ENCODE measurements at places on chromosomes 12 and 14. TPM values are rescaled to one million over a fixed set of nuclear protein-coding genes. Genes with fewer than 3 reads are reported as not detected.
A peak's percentile ranks its signal among the peaks of the same experiment; 100 is the strongest.

- H3K27me3 ChIP-seq = no peaks in the 10 kb centered on the region
- peak overlapping the region; percentile 60 for H3K27ac ChIP-seq
- DNase-seq = peak; percentile 33
- no peaks in the 10 kb centered on the region for H3K36me3 ChIP-seq
Observed at GRCh38 chr12:51217133-51217967, 512 bp downstream of the POU6F1 start.

- H3K4me3 ChIP-seq = no peak overlapping the region
- no peak overlapping the region for H3K27ac ChIP-seq
- DNase-seq = no peak
- peaks cover 10% of the 10 kb centered on the region for H3K36me3 ChIP-seq
Observed at GRCh38 chr12:123288751-123289346, 17.2 kb upstream of the CDK2AP1 start.

DNA sequence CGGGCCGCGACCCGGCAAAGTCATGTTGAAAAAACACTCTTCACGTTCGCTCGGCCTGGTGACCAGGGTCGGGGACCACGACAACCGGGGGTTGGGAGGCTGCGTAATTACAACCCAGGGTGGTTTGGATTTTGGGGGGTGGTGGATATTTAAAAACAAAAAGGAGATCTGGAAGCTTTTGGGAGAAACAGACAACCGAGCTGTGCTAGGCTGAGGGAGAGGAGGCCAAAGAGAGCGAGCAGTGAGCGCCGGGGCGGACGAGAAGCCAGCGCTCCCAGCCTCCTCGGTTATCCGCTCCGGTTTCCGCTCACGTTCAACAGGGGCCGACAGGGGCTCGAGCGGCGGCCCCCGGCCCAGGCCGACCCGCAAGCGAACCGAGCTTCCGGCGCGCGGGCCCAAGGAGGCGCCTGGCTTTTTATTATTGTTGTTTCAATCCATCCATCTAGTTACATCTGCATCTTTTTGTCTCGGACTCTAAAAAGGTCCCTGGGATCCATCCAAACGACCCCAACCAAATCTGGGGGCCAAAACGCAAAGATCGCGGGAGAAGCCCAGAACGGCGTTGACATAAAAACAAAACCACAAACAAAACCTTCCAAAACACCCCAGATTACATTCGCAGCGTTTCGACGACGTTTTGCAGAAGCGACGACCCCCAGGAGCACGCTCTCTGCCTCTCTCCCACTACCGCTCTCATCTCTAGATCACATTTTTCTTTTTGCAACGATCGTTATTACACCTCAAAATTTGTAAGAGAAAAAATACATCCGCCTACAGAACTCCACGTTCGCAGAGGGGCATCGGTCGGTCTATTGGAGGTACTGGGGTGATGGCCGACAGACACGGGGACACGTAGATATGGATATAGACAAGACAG, 771 bp downstream of the OTX2 start:
- H3K27ac ChIP-seq = no peak overlapping the region
- peaks cover 3% of the 10 kb centered on the region for H3K4me1 ChIP-seq
- DNase-seq = no peak
- H3K4me3 ChIP-seq = no peak overlapping the region

DNA sequence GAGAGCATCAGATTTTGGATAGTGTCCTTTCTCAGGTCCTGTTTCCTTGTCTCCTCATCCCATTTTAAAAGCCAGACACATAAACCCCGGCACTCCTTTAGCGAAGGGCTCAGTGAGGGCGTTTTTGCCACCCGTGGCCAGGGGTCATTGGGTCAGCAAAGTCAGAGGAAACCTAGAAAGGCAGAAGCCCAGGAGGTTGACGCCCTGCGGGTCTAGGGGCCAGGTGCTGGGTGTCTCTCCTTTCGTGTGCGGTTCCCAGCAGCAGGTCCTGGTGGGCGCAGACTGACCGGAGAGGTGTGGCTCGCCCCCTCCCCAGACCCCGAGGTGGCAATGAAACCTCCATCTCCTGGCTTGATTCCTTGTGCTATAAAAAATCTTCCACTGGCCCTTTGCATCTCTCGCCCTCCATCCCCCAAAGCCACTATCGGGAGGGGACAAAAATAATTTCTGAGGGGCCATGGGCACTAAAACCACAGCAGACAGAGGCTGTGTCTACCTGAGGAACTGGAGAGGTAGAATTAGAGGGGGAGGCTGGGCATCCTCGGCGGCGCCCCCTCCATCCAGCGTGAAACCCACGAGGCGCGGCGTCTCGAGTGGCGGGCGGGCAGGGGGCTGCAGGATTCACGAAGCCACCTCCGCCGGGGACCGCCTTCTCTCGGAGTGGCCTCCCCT, 858 bp upstream of the FRMD6 start:
- H3K27me3 ChIP-seq = no peaks in the 10 kb centered on the region
- H3K36me3 ChIP-seq = no peaks in the 10 kb centered on the region
- peak overlapping the region; percentile 96 for H3K4me3 ChIP-seq
- peak; percentile 28 for DNase-seq

DNA sequence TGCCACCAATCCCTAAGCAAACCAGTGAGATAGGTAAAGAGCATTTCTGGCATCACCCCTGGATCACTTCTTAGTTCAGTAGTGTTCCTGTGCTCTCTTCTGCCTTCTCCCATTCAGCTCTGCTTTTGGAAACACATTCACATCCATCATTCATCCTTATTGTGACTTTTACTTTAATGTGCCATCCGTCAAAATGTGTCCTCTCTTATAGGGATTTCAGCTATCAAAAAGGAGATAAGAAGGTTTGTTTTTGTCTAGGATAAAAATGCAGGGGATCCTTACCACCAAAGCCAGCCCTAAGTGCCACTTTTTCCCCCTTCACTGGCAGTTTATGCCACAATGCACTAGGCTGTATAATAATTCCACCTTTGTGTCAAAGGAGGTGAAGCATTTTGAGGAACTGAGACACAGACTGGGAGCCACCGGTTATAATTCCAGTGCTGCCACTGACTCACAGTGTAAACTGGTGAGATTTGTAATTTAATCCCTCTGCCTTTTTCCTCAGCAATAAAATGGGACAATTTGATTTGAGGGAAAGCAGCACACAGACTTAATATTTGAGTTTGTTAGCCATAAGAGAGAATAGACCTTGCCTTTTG, 158.6 kb downstream of the PAX9 start:
- no peak overlapping the region for H3K4me3 ChIP-seq
- no peaks in the 10 kb centered on the region for H3K36me3 ChIP-seq
- no peaks in the 10 kb centered on the region for H3K4me1 ChIP-seq
- H3K27me3 ChIP-seq = no peaks in the 10 kb centered on the region

CDK17 gene
- 29.8 TPM for polyA plus RNA-seq
